ENCODE measurements at places on chromosomes 11 and 22.

- no peak for DNase-seq
Measured at GRCh38 chr22:24591286-24591830, 1.5 kb downstream of the LRRC75B start.

GRCh38 chr22:49783036-49783746 is 44.5 kb downstream of the BRD1 start:
- no peak for DNase-seq

DNA sequence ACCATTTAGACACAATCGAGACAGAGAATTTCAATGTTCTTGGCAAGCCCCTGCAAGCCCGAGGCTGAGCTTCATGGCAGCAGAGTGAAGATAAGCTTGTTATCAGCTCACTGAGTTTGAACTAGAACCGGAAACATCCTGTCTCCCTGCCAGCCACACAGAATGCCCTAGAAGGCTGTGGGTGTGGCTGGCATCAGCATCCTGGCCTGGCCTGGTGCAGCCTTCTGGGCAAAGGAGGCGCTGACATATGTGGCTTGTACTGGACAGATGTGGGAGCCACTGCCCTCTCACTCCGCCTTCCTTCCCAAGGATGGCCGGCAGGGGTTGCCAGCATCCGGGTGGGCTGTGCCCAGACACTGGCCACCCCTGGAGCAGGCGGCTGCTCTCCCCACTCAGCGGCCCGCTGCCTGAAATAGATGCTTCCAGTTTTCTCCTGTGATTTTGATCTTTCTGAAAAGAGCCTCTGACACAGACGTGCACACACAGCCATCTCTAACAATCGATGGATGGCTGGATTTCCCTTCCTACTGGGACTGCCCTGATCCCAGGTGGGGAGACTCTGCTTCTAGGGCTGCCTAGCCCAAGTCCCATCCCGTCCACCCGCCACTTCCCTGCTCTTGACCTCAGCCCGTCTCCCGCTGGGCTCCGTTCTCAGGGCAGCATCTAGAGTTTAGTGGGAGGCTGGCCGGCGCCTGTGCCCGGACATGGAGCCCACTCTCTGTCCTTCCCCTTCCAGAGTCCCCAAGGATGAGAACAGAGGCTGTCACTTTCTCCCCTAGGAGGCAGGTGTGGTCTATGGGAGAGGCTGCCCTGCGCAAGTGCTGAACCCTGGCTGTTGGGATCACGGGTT is 149.7 kb downstream of the CTTN start:
- DNase-seq, result no peak

GRCh38 chr22:48258811-48259210 is 1496.4 kb downstream of the TBC1D22A start:
- no peak for DNase-seq

DNA sequence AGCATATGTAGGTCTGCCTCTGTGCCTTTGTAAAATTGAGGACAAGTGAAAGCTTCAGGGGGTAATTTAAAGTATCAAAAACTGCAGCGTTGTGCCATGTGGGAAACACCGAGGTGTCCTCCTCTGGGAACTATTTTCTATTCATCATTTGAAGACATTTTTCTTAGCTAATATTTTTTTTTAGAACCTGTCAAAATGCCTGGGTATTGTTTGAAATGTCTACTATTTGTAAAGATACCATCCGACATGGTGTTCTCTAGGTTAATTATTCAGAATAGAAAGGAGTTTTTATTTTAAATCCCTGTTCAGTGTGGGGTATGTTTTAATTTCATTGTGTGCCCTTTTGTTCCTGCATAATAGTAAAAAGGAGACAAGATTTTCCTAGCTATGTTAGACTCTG is 490.8 kb downstream of the NELL1 start:
- no peak for DNase-seq

- DNase-seq, result peak; percentile 69
Measured at GRCh38 chr11:2420502-2421225, 20.1 kb downstream of the TSSC4 start.

DNA sequence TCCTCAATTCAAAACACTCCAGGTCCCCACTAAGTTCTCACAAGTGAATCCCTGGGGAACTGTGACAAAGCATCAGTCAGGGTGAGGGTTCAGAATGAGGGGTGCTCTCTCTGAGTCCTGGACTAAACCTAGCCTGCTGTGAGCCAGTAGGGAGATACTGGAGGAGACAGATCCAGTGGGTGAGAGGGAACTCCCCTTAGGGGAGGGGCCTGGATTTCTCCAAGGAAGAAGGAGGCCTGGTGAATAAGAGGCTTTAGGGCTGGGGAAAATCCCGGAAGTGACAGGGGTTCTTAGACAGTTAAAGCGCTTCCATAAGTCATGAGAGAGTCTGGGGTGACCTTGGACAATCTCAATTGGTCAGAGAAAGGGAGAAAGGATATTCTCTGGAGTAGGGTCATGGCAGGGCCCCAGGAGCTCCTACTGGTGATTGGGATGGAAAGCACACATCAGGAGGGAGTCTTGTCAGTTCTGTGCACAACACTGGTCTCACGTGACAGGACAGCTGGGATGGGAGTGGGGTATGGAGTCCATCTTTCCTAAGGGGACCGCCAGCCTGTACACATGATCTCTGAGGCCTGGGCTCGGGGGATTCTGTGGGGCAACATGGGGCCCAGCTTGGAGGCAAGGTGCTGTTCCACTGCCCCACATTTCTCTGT is 1.5 kb downstream of the TBC1D10A start:
- DNase-seq, result no peak

DNA sequence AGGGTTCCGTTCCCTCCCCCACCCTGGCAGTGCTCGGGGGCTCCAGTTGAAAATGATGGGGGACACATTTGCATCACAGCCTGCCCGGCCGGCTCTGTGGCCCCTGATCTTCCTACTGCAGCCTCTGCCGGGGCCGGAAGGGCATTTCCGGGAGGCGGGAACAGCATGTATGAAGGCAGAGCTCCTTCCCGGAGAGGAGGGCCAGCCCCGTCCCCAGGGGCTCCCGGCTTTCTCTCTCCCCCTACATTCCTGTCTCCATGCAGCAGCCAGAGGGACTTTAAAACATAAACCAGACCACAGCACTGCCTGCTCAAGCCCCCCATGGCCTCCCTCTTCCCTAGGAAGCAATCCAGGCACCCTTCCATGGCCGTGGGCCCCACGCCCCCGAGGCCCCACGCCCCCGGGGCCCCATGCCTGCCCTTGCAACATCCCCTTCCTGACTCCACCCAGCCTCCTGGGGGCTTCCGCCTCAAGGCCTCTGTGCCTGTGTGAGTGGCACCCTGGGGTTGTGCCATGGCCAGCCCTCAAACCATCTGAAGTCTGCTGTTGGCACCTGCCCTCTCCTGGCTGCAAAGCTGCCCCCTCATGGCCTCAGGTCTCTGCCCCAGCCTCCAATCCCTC is 73.1 kb downstream of the CDKN1C start:
- DNase-seq, result peak; percentile 18

- DNase-seq, result peak; percentile 8
Measured at GRCh38 chr11:86671531-86672006, 847 bp downstream of the ME3 start.

DNA sequence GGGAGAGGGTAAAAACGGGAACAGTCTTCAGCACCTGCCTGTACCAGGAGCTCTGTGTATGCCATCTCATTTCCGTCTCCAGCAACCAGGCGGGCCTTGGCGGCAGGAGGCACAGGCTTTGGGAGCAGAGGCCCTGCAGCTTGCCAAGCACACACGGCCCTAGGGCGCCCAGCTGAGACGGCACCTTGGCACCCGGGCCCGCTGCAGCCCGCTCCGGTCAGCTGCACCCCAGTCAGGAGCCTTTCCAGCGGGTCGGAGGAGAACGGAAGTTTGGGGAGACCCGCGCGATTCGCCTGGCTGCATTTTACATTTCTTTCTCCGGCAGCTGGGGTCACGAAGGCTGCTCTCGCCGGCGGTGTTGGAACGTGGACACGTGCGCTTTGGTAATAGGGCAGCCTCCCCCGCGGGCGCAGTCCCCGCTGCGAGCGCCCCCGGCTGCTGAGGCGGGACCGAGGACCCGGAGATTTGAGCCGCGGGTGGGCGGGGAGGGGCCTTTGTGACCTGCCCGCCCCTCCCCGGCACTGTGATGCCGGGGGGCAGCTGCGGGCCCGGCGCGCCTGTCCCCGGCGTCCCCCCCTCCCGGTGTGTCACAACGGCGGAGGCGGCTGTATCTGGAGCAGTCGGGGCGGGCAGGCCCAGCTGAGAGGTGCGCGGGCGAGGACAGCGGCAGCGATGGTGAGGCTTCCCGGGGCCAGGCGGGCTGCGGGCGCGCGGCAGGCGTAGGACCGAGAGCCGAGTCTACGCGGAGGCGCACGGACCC is at the start of gene TUBA8:
TSS of gene TUBA8 (plus strand) at position 616 of the 760 bp plus-strand sequence. CDS start at position 673, 57 bp downstream.
- peak; percentile 53 for DNase-seq

DNA sequence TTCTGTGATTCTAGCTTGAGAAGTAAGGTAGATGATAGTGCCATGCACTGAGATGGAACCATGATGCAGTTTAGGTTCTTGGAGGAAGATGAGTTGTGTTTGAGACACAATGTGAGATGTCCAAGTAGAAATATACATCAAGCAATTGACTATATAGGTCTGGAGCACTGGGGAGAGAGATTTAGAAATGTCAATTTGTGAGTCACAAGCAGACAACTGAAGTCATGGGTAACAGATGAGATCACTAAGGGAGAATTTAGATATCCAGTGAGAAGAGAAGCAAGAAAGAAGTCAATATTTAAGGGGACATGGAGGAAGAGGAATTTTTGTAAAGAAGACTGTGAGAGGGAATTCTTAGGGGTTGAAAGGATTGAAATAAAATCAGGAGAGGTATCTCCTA is 65.1 kb upstream of the RRAS2 start:
- DNase-seq, result no peak

GRCh38 chr11:23836981-23837380 is 659.9 kb upstream of the LUZP2 start:
- no peak for DNase-seq

DNA sequence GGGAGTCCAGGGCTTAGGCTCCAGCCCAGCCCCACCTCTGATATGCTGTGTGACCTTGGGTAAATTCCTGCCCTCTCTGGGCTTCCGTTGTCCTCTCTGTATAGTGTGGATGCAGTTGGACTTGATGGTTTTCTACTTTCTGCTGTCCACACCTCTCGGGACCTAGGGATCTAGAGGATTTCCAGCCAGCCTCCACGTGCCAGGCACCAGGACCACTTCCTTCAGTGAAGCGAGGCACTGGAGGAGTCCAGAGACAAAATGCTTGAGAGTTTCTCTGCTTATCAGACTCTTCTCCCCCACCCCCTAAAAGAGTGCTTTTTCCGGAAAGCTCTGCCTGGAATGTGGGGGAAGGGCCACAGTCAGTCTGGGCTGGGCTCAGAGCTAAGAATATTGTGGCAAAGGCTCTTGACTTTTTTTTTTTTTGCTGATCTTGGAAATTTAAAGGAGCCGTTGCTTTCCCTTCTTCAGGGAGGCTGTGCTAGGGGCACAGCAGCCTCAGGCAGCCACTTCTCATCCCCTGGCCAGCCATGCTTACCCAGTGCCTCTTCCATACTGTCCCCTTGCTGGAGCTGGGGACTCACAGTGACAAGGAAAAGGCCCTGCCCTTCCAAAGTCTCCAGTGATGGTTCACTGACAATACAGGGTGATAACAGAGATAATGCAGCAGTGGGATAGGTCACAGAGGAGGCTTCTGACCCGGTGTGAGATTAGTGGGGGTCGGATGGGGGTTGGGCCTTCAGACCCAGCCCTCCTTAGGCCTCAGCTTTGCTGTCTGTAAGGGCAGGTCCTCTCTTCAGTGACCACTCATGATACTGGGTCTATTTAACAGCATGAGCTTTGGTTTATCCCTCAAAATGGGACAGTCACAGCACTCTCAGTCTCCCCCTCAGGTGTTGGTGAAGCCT is 2.9 kb upstream of the SERPINH1 start:
- DNase-seq, result no peak

DNA sequence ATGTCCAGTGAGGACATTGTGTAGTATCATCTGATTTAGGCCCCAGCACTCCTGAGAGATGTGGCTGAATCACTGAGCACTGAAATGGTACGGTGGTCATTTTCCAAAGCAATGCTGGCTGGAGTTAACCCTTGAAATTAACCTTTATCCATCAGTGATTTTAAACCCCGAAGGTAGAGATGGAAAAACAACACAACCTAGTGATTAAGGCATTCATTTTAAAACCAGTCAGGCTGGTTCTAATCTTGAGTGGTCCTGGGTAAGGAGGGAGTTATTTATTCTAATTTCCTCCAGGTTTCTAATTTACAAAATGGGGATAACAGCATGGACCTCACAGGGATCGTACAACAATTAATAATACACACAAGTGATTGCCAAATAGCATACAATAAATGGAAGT is 6.6 kb upstream of the CSNK2A3 start:
- no peak for DNase-seq

GRCh38 chr22:29821291-29822016 is 16.6 kb downstream of the ASCC2 start:
- DNase-seq, result peak; percentile 24

DNA sequence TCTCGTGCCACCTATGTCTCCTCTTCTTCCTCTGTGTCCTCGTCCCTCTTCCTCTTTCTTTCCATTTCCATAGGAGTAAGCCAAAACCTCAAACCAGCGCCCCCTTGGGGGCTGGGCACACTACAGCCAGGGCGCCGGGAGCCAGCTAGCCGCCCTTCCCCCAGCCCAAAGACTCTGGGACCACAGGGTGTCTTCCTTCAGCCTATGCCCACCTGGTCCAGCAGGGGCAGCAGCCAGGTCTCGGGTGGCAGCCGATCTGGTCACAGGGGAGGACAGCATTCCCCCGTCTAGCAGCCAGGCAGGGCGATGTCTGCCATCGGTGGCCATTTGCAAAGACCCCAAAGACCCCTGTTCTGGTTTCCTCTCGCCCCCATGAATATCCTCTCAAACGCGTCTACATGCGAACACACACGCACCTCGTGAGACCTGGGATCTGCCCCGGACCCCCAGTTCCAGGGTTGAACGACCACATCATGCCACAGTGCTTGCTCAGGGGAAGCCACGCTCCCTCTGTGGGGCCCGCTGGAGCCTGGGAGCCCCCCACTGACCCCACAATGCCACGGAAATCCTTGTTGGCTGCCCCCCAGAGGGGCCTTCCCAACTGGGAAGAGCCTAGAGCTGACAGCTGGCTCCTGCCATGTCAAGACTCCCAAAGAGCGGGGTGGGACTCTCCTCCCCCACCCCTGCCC is 546.0 kb upstream of the CCDC179 start:
- DNase-seq, result no peak

GRCh38 chr11:114449845-114450244 is 10.6 kb downstream of the REXO2 start:
- DNase-seq, result no peak

DNA sequence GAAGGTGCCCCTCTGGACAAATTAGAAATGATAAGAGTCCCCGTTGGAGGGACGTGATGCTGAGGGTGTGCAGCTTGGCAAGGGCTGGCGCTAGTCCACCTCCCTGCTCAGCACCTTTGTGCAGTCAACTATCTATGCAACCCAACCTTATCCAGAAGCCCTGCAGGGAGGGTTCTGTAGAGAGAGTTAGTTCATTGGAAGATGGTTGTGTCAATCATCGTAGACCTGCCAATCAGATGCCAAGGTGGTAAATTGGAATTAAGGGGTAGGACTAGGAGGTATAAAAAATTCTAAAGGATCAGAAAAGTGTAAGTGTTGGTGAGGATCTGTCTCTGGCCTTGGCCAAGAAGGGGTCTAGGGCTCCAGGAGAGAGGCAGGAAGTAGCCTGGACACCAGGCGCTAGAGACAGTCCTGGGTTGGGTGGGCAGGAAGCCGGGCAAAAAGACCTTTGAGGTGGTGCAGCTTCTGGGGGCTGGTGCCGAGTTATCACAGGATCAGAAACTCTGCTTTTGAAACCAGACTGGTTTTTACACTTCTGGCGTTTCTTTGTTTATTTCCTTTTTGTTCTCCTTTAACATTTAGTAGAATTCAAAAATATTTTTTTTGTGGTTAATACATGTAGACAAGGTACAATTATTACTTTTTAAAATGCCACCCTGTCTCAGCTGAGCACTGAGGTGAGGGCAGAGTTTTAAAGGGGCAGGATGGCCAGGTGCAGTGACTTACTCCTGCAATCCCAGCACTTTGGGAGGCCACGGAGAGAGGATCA is 1.6 kb downstream of the C1QTNF6 start:
- peak; percentile 56 for DNase-seq

GRCh38 chr22:32735526-32735925 is 66.0 kb upstream of the TIMP3 start:
- no peak for DNase-seq
